ENCODE measurements at places on chromosomes 5 and 9. TPM values are rescaled to one million over a fixed set of nuclear protein-coding genes. Genes with fewer than 3 reads are reported as not detected.

- H3K27me3 ChIP-seq, result no peaks in the 10 kb centered on the region
- no peak overlapping the region for H3K4me3 ChIP-seq
- no peaks in the 10 kb centered on the region for H3K4me1 ChIP-seq
These were observed 412.0 kb downstream of the ACTL7B start for GRCh38 chr9:108443741-108444140.

DNA sequence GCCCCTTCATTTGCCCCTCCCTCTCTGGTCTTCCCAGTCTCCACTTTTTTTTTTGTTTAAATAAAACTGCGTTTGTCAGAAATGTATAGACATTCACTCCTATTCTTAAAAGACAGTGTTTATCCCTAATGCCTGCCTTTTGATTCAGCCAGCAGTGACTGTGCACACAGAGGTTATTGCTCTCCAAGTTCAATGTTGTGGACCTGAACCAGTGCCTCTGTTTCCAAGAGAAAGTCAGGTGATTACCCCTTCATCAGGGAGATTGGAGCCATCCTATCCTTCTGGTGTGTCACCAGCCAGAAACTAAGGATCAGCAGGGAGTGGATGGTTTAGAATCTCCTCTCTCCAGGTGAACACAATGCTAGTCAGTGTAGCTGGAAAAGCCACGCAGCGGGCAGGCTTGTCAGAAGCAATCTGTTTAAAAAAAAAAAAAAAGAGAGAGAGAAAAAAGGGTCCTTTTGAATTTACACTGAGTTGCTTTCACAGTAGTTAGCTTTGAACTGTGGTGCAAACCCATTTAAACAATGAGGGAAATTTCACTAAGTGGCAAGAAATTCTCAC, 167.5 kb upstream of the DMRT1 start:
- no peak for DNase-seq
- H3K27me3 ChIP-seq, result no peaks in the 10 kb centered on the region
- H3K4me1 ChIP-seq, result peaks cover 27% of the 10 kb centered on the region
- no peak overlapping the region for H3K27ac ChIP-seq
- H3K4me3 ChIP-seq, result no peak overlapping the region

DNA sequence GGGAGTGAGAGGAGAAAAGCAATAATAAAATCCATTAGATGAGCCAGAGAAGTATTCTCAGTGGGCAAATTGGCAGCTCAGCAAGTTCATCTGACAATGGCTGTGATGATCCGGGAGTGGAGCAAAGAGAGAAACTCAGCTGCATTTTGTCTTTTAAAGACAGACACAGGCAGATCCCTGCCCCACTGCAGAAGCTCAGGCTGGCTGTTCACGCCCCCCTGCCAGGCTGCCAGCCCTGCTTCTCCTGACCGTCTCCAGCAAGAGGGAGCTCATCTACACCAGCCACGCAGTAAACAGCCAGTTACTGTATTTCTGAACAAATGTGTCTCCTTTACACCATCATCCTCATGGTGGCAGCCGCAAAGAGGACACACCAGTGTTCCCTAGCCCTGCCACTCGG, 114.3 kb upstream of the SARDH start:
- no peaks in the 10 kb centered on the region for H3K36me3 ChIP-seq
- no peaks in the 10 kb centered on the region for H3K27me3 ChIP-seq
- H3K4me3 ChIP-seq, result no peak overlapping the region
- no peaks in the 10 kb centered on the region for H3K4me1 ChIP-seq

Gene ADGRD2
- not detected for total RNA-seq

Gene ZNF462
- 24.3 TPM for total RNA-seq

Gene GDNF
- 0.36 TPM for total RNA-seq

All from heart left ventricle (tissue), 16 donors.